ENCODE measurements at places on chromosomes 13 and 19. TPM values are rescaled to one million over a fixed set of nuclear protein-coding genes. Genes with fewer than 3 reads are reported as not detected.

- H3K4me3 ChIP-seq, result no peak overlapping the region
- peaks cover 16% of the 10 kb centered on the region for H3K4me1 ChIP-seq
- DNase-seq, result no peak
- peaks cover 62% of the 10 kb centered on the region for H3K36me3 ChIP-seq
- H3K27me3 ChIP-seq, result no peaks in the 10 kb centered on the region
These were observed 5.5 kb downstream of the TPT1 start for GRCh38 chr13:45335397-45336024.

- H3K27me3 ChIP-seq, result peaks cover 31% of the 10 kb centered on the region
- H3K27ac ChIP-seq, result no peak overlapping the region
- DNase-seq, result no peak
- no peaks in the 10 kb centered on the region for H3K4me1 ChIP-seq
- no peak overlapping the region for H3K4me3 ChIP-seq
These were observed 302.9 kb downstream of the ZNF536 start for GRCh38 chr19:30675086-30675485.

GRCh38 chr19:45123440-45123850, 30.5 kb downstream of the PPP1R37 start:
- DNase-seq, result no peak
- peaks cover 11% of the 10 kb centered on the region for H3K36me3 ChIP-seq
- no peak overlapping the region for H3K27ac ChIP-seq
- no peaks in the 10 kb centered on the region for H3K27me3 ChIP-seq

- no peaks in the 10 kb centered on the region for H3K27me3 ChIP-seq
- H3K4me1 ChIP-seq, result peaks cover 15% of the 10 kb centered on the region
- no peak overlapping the region for H3K4me3 ChIP-seq
- no peak for DNase-seq
These were observed 5.3 kb downstream of the HSD17B14 start for GRCh38 chr19:48830965-48831364.

GRCh38 chr13:62113179-62113578, 697.5 kb upstream of the PCDH20 start:
- no peak overlapping the region for H3K4me3 ChIP-seq
- no peaks in the 10 kb centered on the region for H3K4me1 ChIP-seq
- no peak overlapping the region for H3K27ac ChIP-seq
- no peak for DNase-seq
- no peaks in the 10 kb centered on the region for H3K36me3 ChIP-seq
- no peaks in the 10 kb centered on the region for H3K27me3 ChIP-seq

DNA sequence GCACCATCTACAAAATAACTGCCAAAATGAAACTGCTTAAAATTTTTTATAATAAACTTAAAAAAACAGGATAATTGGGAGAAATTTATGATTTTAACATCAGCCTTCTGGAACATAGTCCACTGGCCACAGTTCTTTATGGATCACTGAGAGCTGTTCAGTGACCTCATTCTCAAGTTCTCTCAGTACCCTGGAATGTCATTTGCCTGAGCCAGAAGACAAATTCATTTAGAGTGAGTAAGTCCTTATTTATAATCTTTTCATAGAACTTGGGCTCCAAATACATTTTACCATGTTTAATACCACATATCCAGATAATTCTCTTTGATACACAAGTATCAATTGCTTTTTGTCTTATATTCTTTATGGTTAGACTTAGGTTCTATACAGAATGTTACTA, 87.6 kb downstream of the CAB39L start:
- H3K27me3 ChIP-seq, result no peaks in the 10 kb centered on the region
- H3K4me1 ChIP-seq, result no peaks in the 10 kb centered on the region
- DNase-seq, result no peak
- H3K36me3 ChIP-seq, result no peaks in the 10 kb centered on the region
- H3K27ac ChIP-seq, result no peak overlapping the region
- no peak overlapping the region for H3K4me3 ChIP-seq

GRCh38 chr19:10021863-10022262, 8.6 kb downstream of the RDH8 start:
- H3K4me1 ChIP-seq, result no peaks in the 10 kb centered on the region
- peaks cover 17% of the 10 kb centered on the region for H3K27me3 ChIP-seq
- no peak overlapping the region for H3K27ac ChIP-seq
- H3K36me3 ChIP-seq, result no peaks in the 10 kb centered on the region

GRCh38 chr19:30278882-30279254, 93.3 kb upstream of the ZNF536 start:
- H3K36me3 ChIP-seq, result no peaks in the 10 kb centered on the region
- H3K27ac ChIP-seq, result no peak overlapping the region
- no peak for DNase-seq
- peaks cover 36% of the 10 kb centered on the region for H3K27me3 ChIP-seq
- no peak overlapping the region for H3K4me3 ChIP-seq
- no peaks in the 10 kb centered on the region for H3K4me1 ChIP-seq

The ZNF470 gene
- total RNA-seq, result not detected

The GZMM gene
- 0.72 TPM for total RNA-seq

DNA sequence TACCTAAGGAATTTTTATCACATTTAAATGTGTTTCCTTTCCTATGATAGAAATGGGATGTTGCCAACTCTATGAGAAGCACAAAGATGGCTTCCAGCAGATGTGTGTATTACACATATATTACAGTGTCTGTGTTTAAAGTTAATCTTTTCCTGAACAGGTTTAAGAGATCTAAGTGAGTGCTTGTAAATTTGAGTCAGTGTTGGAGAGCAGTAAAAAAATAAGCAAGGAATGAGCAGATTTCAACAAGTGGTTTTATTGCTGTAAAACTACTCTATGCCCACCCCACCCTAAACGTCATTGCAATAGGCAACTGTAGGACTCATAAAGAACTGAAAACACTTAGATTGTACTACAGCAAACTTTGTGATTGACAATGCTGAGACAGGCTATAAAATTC, 248.7 kb downstream of the KLF5 start:
- H3K27ac ChIP-seq, result no peak overlapping the region
- H3K4me3 ChIP-seq, result no peak overlapping the region
- H3K27me3 ChIP-seq, result no peaks in the 10 kb centered on the region
- no peak for DNase-seq

DNA sequence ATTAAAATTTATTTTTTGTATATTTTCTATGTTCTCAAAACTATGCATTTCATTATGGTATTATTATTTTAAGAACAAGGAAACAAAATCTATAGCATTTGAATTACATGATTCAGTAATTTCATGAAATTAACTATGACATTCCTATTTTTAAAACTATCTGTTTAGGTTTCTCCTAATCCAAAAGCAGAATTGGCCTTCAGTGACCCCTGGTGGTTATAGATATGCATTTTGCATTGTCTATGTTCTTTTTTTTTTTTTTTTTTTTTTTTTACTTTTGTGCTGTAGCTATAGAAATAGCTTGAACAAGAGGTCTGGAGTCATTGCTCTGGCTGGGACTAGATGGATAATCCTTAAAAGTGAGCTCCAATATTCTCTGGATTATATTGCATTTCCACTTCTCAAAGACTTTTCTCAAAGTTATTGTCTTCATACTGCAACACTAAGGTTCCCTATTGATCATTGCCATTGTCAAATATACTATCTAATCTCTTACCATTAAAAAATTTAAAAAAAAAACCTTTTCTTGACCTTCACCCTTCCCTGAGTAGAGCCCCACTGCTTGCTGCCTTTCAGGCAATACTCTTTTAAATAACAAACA, 15.9 kb upstream of the DNAJC3 start:
- H3K4me3 ChIP-seq, result no peak overlapping the region
- H3K36me3 ChIP-seq, result no peaks in the 10 kb centered on the region
- DNase-seq, result peak; percentile 12
- no peaks in the 10 kb centered on the region for H3K27me3 ChIP-seq

DNA sequence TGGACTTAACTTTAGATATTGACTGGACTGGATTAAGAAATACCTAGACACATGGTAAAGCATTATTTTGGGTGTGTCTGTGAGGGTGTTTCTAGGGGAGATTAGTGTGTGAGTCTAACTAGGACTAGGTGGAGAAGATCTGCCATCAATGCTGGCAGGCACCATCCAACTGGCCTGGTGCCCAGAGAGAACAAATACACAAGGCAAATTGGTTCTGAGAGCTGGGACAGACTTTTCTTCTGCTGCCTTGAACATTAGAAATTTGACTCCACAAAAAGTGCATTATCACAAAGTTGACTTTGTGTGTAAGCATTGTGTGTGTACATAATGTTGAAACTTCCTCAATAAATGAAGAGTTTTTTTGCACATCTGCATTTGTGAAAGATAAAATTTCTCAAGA, 522.1 kb downstream of the SUCLA2 start:
- H3K36me3 ChIP-seq, result no peaks in the 10 kb centered on the region
- no peaks in the 10 kb centered on the region for H3K27me3 ChIP-seq
- no peaks in the 10 kb centered on the region for H3K4me1 ChIP-seq
- no peak overlapping the region for H3K4me3 ChIP-seq
- no peak overlapping the region for H3K27ac ChIP-seq

The OR10H4 gene
- not detected for total RNA-seq

The PLVAP gene
- total RNA-seq, result 0.81 TPM

The SERPINE3 gene
- total RNA-seq, result not detected

DNA sequence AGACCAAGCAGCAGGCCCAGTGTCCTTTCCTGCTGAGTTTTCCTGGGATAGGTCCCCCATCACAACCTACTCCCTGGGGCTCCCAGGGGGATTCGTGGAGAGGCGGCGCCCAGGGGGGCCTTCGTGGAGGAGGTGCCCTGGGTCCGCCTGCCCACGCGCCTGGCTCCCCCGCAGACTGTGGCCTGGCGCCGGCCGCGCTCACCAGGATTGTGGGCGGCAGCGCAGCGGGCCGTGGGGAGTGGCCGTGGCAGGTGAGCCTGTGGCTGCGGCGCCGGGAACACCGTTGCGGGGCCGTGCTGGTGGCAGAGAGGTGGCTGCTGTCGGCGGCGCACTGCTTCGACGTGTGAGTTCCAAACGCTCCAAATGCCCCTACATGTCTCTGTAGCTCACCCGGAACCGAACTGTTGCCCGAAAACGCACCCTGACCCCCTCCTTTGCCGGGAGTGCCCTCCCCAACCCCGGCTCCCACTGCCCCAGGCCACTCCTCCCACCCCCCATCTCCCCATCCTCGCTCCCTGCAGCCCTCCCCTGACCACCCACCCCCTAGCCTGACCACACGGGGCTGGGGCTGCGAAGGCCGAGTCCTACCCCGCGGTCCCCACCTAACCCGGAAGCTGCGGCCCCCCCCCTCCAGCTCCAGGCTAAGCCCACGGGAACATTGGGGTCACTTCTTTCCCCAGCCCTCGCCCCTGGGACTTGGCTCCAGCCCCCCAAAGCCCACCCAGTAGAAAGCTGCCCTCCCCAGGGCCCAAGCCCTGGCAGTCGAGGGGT, 3.3 kb downstream of the TIMM13 start:
- H3K27ac ChIP-seq, result no peak overlapping the region
- no peaks in the 10 kb centered on the region for H3K27me3 ChIP-seq
- no peak for DNase-seq
- H3K36me3 ChIP-seq, result peaks cover 57% of the 10 kb centered on the region

The NLRP7 gene
- total RNA-seq, result not detected

GRCh38 chr19:17436874-17437267, 11.6 kb downstream of the TMEM221 start:
- H3K36me3 ChIP-seq, result no peaks in the 10 kb centered on the region
- H3K27ac ChIP-seq, result no peak overlapping the region
- peaks cover 6% of the 10 kb centered on the region for H3K4me1 ChIP-seq

The CEBPA gene
- total RNA-seq, result 0.49 TPM

The GPC6 gene
- total RNA-seq, result 0.07 TPM

The CDC42EP5 gene
- total RNA-seq, result 0.38 TPM

GRCh38 chr13:21683034-21683733, 12.3 kb downstream of the FGF9 start:
- no peak overlapping the region for H3K4me3 ChIP-seq
- H3K36me3 ChIP-seq, result no peaks in the 10 kb centered on the region
- H3K4me1 ChIP-seq, result no peaks in the 10 kb centered on the region
- H3K27me3 ChIP-seq, result peaks cover 10% of the 10 kb centered on the region

The SMAD9 gene
- total RNA-seq, result not detected

DNA sequence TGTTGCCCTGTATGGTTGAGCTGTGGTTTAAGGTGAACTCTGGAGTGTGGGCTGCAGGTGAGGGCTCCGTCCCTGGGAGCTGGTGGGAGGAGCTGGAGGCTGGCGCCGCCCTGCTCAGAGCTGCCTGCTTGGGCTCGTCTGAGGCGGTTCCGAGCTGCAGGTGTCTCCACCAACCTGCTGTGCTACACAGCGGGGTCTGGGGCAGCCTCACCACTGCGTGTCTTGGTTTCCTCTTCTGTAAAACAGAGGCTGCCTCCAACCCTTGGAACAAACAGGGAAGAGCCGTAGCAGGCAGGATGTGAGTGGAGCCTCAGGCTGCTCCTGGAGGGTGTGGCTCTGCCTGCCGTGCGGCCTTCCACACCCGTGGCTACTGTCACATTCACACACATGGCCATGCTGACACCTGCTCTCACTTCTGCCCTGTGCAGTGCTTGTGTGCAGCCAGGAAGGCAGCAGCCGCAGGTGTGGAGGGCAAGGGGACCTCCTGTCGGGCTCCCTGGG, 21.4 kb downstream of the NAXD start:
- no peak for DNase-seq
- H3K27me3 ChIP-seq, result no peaks in the 10 kb centered on the region
- H3K4me1 ChIP-seq, result peaks cover 8% of the 10 kb centered on the region
- peaks cover 77% of the 10 kb centered on the region for H3K36me3 ChIP-seq
- H3K27ac ChIP-seq, result no peak overlapping the region

DNA sequence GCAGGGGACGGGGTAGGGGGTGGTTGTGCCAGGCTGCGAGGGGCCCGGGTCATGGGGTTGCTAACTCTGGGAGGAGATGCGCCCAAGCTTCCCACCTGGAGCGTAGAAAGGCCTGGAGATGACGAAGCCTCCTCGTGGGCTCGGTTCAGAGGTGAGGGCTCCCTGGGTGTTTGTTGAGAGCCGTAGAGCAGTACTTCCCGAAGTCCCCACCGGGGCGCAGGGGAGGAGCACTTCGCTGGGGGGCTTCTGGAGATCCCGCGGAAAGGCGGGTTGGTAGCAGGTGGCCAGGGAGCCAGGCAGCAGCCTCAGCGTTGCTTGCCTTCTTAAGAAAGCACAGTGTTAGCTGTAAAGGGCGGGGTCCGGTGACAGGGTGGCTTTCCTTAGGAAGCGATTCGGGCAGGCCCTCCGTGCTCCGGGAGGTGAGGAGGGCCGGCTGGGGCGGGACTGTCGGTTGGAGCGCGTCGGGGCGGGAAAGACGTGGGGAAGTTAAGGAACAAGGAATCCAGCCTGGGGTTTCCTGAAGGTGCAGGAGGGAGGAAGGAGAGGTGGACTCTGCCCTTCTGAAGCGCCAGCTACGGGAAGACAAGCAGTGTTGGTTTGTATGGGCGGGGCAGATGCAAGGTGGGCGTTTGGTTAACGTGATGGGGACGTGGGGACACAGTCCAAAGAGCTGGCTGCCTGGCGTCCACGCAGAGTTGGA, 3.3 kb downstream of the VSTM2B start:
- H3K4me1 ChIP-seq, result peaks cover 43% of the 10 kb centered on the region
- no peak overlapping the region for H3K4me3 ChIP-seq
- no peak for DNase-seq
- H3K27me3 ChIP-seq, result peaks cover 36% of the 10 kb centered on the region
- no peaks in the 10 kb centered on the region for H3K36me3 ChIP-seq

The COMP gene
- total RNA-seq, result 0.07 TPM

- no peak overlapping the region for H3K4me3 ChIP-seq
- H3K27ac ChIP-seq, result no peak overlapping the region
- H3K4me1 ChIP-seq, result peaks cover 14% of the 10 kb centered on the region
These were observed 194.4 kb upstream of the GPR12 start for GRCh38 chr13:26954976-26955375.

- H3K36me3 ChIP-seq, result peaks cover 44% of the 10 kb centered on the region
- no peak overlapping the region for H3K27ac ChIP-seq
- H3K27me3 ChIP-seq, result no peaks in the 10 kb centered on the region
- no peak overlapping the region for H3K4me3 ChIP-seq
- H3K4me1 ChIP-seq, result peaks cover 45% of the 10 kb centered on the region
These were observed 1.5 kb upstream of the GZMM start for GRCh38 chr19:542173-542866.

- no peaks in the 10 kb centered on the region for H3K4me1 ChIP-seq
- no peak overlapping the region for H3K27ac ChIP-seq
- H3K36me3 ChIP-seq, result no peaks in the 10 kb centered on the region
- no peak for DNase-seq
These were observed 310.2 kb downstream of the SLITRK5 start for GRCh38 chr13:87981416-87981815.

The ZNF180 gene
- 7.5 TPM for total RNA-seq
